ENCODE measurements at places on chromosomes 6 and 20. TPM values are rescaled to one million over a fixed set of nuclear protein-coding genes. Genes with fewer than 3 reads are reported as not detected.

The TMEM74B gene
- 0.80 TPM for polyA plus RNA-seq

The NNAT gene
- polyA plus RNA-seq, result not detected

The HMGA1 gene
- polyA plus RNA-seq, result 68.3 TPM

The ADAM33 gene
- polyA plus RNA-seq, result not detected

The TFAP2D gene
- not detected for polyA plus RNA-seq

The CDKAL1 gene
- polyA plus RNA-seq, result 29.2 TPM

The PLEKHG1 gene
- polyA plus RNA-seq, result 40.2 TPM

The NAA20 gene
- polyA plus RNA-seq, result 51.6 TPM

The MRPL14 gene
- polyA plus RNA-seq, result 70.6 TPM

The TFAP2C gene
- polyA plus RNA-seq, result not detected

The CCN6 gene
- polyA plus RNA-seq, result not detected

The DEFB132 gene
- polyA plus RNA-seq, result not detected

The MDFI gene
- polyA plus RNA-seq, result not detected

The IL17F gene
- not detected for polyA plus RNA-seq

The PXDC1 gene
- polyA plus RNA-seq, result 9.5 TPM

The SLC17A1 gene
- polyA plus RNA-seq, result not detected

The BACH2 gene
- 21.2 TPM for polyA plus RNA-seq

The NMBR gene
- polyA plus RNA-seq, result not detected

The WFDC10B gene
- not detected for polyA plus RNA-seq

The OPRM1 gene
- polyA plus RNA-seq, result not detected

The E2F1 gene
- polyA plus RNA-seq, result 0.43 TPM

The RAB44 gene
- not detected for polyA plus RNA-seq

The RAMACL gene
- 0.15 TPM for polyA plus RNA-seq

The SLC4A11 gene
- not detected for polyA plus RNA-seq

The LAMP5 gene
- polyA plus RNA-seq, result 1.9 TPM

The CRISP2 gene
- polyA plus RNA-seq, result not detected

The PAX1 gene
- polyA plus RNA-seq, result not detected

The MACROD2 gene
- 1.3 TPM for polyA plus RNA-seq

The BNIP5 gene
- polyA plus RNA-seq, result not detected

The ZC3H12D gene
- polyA plus RNA-seq, result 8.2 TPM

The LIN28B gene
- not detected for polyA plus RNA-seq

The MUC22 gene
- polyA plus RNA-seq, result not detected

The SPDEF gene
- polyA plus RNA-seq, result not detected

The GSTA3 gene
- polyA plus RNA-seq, result not detected

The PTCHD4 gene
- not detected for polyA plus RNA-seq

The SFTA2 gene
- polyA plus RNA-seq, result 0.60 TPM

The SNPH gene
- 1.3 TPM for polyA plus RNA-seq

The HTR1B gene
- not detected for polyA plus RNA-seq
